ENCODE measurements at places on chromosomes 2 and 18.

- no peak for DNase-seq
These were observed 9.0 kb downstream of the TEX51 start for GRCh38 chr2:126907671-126908070.

DNA sequence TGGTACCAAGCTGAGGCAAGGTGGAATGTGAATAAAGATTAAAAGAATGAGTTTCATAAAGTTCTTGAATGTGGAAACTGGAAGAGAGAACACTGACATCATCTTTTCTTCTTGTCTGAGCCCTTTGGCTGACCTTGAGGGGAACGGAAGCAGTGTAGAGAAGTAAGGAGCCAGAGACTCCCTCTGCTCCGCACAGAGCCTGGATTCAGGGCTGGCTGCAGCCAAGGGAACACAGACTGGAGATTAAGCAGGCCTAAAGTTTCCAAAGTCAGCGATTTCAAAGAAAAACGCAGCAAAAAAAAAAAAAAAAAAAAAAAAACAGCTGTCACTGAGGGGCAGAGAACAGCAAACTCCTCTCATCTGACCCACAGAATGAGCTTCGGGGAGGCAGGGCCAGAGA is 19.3 kb upstream of the ALK start:
- no peak for DNase-seq

DNA sequence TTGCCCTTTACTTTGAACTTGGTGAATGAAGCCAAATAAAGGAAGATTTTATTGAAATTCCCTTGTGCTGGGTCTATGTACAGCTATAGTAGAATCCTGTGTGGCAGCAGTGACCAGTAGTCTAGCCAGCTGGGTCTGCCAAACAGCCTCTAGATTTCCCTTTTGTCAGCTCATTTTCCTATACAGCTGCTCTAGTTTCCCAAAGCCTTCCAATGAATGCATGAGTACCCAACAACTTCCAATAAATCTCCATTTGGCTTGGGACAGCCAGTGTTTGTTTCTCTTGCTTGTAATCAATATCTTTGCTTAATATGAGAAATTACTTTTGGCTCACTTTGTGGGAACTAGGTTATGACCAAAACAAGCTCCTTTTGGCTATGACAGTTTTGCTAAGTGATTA is 43.6 kb downstream of the SCN9A start:
- no peak for DNase-seq

GRCh38 chr18:48621240-48621639 is 82.4 kb downstream of the CTIF start:
- no peak for DNase-seq

- DNase-seq = peak; percentile 84
These were observed 96.8 kb downstream of the STPG4 start for GRCh38 chr2:47058003-47058931.

DNA sequence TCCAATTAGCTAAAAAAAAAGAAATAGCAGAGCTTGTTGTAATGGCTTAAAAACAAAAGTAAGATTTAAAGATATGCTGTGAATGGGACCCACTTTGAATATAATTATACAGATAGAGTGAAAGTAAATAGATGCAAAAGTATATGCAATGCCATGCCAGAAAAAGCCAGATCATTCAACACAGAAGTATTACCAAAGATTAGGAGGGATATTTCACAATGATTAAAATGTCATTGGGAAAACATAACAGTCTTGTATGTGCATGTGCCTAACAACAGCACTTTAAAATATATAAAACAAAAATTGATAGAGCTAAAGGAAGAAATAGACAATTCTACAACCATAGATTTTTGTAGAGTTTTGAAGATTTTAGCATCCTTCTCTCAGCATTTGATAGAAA is 19.9 kb upstream of the SIGLEC15 start:
- DNase-seq = no peak

GRCh38 chr2:150769421-150769820 is 282.0 kb upstream of the RND3 start:
- DNase-seq = no peak

DNA sequence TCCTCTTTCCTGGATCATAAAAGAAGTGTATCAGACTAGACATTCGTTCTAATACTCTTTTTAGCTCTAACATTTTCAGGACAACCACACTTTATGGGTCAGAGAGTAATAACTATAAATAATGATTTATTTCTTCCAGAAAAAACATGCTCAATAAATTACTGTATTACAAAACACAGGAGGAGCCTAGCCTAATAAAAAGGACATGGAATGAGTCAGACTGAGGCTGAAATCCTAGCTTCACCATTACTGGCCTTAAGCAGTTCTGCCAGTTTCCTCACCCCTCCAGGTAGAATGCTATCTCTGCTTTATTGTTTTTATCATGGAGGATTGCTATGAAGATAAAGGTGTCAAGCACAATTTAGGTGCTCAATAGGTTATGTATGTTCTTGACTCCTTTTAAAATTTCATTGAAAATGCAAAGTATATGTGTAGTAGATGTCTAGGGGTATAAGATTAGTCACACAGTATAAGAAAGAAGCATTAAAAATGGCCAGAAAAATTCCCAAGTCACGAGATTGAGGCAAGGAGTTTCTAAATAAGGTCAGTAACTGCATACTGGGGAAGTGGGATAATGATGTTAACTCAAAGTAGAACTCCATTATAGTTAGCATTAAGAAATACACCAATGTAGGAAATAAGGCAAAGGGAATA is 105.5 kb upstream of the NEUROD1 start:
- no peak for DNase-seq

- DNase-seq = no peak
These were observed 35.8 kb downstream of the TSN start for GRCh38 chr2:121791290-121791689.

DNA sequence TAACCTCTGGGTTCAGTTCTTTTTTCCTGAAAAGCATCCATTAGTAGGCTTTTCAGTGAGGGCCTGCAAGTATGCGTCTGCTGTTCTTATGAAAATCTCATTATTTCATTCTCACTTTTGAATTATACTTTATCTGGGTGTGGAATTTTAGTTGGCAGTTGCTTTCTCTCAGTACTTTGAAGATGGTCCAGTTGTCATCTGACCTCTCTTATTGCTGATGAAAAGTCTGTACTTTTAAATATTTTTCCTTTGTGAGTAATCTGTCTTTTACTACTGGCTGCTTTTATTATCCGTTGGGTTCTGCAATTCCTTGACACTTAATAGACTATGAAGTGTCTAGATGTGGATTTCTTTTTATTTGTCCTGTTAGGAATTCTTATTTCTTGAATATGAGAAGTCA is 307.8 kb downstream of the CYP26B1 start:
- DNase-seq = no peak

GRCh38 chr2:147108548-147108947 is 736.3 kb upstream of the ACVR2A start:
- no peak for DNase-seq

DNA sequence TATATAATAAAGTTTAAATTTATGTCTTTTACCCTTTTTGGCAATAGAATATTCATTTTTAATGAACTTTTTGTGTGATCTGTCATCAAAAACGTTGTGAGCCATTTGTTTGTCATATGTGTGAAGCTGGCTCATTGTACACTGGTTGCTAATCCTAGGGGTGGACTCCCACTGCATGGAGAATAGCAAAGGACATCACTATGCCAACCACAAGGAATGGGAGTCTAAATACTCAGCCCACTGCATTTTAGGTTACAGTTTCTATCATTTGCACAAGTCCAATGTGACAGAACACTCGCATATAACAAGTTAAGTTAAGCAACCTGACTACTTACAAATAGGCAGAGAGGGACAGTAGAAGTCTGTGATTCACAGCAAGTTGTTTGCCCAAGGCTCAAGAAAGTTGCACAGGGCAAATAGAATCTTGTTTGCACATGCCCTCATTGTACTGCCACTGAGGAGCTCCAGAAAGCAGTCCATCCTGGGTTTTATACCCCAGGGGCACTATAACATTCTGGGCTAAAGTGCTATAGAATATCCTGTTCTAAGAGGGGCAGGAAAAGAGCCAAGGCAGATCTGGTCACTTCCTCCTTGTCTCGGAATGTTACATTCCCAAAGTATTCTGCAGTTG is 545.9 kb upstream of the GCFC2 start:
- DNase-seq = no peak

GRCh38 chr2:233807215-233807865 is 29.2 kb downstream of the MROH2A start:
- no peak for DNase-seq

GRCh38 chr18:11826836-11827235 is 24.4 kb upstream of the CHMP1B start:
- DNase-seq = no peak

DNA sequence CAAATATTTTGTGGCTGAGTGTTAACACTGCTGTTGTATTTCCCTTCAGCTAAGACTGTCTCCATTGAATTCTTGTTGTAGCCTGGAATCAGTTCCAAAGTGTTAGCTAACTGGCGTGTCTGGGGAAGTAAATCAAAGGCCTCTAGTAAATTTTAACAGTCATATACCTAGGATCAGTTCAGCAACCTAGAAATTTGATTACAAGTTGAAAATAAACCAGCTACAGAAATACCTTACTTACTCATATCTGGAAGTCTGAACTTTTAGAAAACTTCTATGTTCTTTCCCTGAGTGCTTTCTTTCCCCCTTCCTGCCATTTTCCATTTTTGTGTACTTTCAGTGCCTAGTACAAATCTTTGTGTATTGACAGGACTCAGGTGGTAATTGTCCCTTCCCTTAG is 396.7 kb upstream of the DCC start:
- DNase-seq = no peak

- DNase-seq = no peak
These were observed 293.0 kb upstream of the HS6ST1 start for GRCh38 chr2:128611421-128612320.

- no peak for DNase-seq
These were observed 13.6 kb downstream of the FRZB start for GRCh38 chr2:182852801-182853200.

Data from BE2C (cell line).